AG08395 (cell line): ENCODE measurements at places on chromosomes 6 and 20.

DNA sequence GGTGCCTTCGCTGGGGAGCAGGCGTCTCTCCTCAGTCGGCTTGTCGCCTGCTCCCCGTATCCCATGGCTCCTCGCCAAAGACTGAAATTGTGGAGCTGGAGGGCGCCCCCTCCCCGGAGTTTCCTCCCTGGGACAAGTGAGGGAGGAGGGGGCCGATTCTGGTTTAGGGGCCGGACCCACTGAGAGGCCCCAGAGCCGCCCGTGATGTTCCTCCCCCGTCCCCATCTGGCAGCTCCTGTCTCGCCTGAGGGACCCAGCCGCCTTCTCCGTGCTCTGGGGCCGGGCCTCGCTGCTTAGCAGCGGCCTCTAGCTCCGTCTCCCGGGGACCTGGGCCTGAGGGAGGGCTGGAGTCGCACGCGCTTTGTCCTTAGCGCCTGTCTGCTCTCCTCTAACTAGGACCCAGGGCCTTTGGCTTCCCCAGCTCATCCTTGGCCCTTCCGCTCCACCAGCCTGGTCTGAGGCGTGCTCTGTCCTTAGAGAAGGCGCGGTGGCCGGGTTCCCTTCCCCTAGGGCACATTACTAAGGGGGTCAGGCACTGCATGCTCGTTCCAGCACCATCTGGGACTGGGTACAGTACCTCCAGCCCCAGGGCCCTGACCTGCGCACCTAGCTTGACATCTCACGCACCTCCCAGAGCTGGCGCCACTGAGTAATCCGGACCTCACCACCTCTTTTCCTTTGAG, 29.7 kb downstream of the SLC12A5 start:
- no peak for DNase-seq

DNA sequence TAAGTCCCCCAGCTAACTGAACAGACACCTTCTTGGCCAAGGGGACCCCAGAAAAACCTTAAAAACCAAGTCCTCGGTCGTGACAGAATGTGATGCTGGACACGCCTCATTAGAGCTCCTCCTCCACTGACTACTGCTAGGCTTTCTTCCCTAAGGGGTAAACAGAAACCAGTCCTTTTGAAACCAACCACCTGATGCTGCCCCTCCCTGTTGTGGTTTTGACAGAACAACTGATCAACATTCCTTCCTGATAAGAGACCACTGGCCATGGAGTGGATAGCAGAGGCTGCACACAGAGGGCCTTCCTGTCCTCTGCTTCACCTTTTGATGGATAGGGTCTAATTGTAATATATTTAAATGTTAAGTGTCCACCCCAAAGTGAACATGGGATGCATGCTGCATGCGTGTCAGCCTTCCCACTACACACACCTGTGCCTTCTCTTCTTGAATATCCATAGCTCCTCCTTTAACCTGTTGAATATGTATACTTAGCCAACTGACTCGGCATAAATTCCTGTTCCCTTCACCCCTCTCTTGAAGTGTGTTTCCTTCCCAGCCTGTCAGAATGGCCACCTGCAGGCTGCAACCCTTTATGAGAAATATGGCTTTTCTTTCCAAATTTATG, 27.9 kb upstream of the SLC2A12 start:
- no peak for DNase-seq

GRCh38 chr6:84432619-84433018, 205.2 kb upstream of the CEP162 start:
- no peak for DNase-seq

DNA sequence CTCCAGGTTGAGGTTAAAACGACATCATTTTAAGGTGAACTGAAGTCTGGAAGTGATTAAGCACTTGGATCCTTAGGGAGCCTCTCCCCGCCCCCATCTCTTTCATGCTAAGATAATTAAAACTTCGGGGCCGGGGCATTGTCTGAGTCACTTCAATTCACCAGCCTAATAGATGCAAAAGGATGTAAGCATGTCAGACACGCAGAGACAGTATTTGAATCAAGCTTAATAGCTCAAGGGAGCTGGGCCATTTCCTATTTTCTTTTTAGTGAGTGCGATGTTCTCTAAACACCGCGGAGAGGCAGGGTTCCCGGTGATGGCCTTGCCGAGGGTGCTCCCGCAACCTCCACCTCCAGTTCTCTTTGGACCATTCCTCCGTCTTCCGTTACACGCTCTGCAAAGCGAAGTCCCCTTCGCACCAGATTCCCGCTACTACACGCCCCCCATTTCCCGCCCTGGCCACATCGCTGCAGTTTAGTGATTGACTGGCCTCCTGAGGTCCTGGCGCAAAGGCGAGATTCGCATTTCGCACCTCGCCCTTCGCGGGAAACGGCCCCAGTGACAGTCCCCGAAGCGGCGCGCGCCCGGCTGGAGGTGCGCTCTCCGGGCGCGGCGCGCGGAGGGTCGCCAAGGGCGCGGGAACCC, 516 bp upstream of the IRF4 start:
- DNase-seq: no peak

GRCh38 chr6:2020909-2021308, 224.5 kb downstream of the GMDS start:
- DNase-seq: peak; percentile 35
